ENCODE measurements at places on chromosomes 7 and 10.

- DNase-seq = no peak
Observed at GRCh38 chr10:86728056-86728455, 28.4 kb upstream of the BMPR1A start.

GRCh38 chr10:70598857-70599295, 3.7 kb downstream of the PRF1 start:
- no peak for DNase-seq

GRCh38 chr7:100093925-100094486, 5.2 kb downstream of the COPS6 start:
- DNase-seq = no peak

DNA sequence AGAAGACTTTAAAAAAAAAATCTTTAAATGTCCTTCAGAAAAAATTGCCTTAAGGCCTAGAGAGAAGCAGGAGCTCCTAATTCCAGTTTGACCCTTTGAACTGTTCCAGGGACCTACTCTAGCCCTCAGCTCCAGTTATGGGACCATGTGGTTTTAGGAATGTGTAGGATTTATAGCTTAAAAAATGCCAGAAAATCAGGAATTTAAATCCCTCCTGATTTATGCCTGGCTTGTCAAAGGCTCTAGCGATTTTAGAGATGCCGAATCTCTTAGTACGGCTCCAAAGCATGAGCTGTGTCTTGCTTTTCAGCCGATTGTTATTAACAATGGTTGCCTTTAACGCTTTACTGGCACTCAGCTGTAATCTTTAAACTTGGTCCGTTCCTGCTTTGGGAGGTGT, 130.6 kb upstream of the NPVF start:
- DNase-seq = no peak

GRCh38 chr7:22393913-22394729, 37.2 kb upstream of the RAPGEF5 start:
- DNase-seq = peak; percentile 14

GRCh38 chr10:77036993-77037734, 600.4 kb downstream of the KCNMA1 start:
- DNase-seq = no peak

DNA sequence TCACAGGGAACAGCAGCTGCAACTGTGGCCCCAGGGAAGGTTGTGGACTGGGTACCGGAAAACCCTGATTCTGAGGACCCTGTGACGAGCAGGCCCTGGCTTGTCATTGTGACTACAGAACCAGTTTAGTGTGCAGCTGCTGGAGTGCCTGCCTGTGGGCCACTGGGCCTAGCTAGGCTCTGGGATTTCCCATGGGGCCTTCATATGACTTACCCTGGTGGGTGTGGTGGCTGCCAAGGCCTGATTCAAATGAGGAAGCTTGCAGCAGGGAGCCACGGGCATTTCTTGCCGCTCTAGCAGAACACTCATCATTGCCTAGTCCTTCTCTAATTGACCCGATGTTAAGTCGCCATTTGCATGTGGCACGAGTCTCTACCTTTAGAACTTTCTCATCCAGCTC, 14.7 kb upstream of the CAMK2G start:
- peak; percentile 90 for DNase-seq

DNA sequence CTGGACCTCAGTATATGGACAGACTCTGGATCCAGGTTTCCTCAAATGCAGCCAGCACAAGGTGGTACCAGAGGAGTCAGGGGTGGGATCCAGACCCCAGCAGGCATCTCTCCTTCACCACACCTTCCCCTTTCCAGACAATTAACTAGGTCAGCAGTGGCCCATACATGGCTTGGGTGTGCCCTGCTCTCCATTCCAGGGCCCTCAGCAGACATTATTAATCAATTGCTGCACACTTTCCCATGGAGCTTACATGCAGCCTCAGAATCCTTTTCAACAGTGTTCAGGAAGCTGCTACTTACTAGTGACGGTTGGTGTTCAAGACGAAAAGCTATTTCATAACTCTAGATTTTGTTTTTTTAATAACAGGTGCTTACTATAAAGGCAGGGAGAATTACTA, 6.0 kb downstream of the COL13A1 start:
- peak; percentile 54 for DNase-seq

DNA sequence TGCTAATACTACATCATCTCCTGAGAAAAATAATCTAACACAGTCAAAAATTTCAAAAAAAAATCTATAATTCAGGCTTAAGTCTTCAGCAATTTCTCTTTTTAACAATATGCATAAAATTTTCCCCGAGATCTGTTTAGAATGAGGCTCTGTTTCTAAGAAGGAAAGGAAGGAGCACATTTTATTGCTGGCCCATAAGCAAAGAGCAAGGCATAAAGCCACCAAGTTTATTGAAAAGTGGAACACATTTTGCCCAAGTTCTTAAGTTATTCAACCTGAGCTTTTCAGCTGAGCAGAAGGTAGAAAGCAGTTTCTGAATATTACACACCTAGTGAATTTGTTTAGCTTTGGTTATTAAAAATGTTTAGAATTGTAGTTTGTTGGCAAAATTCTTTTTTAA, 73.9 kb downstream of the AGMO start:
- no peak for DNase-seq

GRCh38 chr7:29319719-29320521, 125.3 kb downstream of the CHN2 start:
- DNase-seq = no peak

Measured in astrocyte (in vitro differentiated cells and primary cell).